ENCODE measurements at places on chromosomes 1 and 21.

DNA sequence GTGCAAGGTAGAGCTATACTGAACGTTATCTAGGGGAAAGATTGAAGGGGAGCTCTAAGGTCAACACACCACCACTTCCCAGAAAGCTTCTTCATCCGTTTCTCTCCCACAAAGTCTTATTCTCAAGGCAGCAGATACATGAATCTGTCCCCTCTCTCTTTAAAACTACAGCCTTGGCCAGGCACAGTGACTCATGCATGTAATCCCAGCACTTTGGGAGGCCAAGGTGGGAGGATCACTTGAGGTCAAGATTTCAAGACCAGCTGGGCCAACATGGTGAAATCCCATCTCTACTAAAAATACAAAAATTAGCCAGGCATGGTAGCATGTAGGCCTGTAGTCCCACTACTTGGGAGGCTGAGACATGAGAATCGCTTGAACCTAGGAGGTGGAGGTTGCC, 8.1 kb downstream of the CYP4X1 start:
- no peak for DNase-seq

DNA sequence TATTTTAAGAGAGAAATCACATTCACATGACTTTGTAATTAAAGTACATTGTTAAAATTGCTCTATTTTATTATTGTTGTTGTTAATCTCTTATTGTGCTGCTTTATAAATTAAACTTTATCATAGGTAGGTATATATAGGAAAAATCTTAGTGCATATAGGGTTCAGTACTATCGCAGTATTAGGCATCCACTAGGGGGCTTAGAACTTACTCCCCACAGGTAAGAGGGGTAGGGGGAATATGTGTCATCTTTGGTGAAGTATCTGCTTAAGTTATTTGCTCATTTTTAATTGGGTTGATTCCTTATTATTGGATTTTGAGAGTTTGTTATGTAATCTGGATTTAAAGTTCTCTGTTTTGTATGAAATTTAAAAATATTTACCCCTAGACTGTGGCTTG, 385.2 kb downstream of the DUSP10 start:
- DNase-seq, result no peak

GRCh38 chr1:48761411-48761810, 15.3 kb downstream of the BEND5 start:
- no peak for DNase-seq

DNA sequence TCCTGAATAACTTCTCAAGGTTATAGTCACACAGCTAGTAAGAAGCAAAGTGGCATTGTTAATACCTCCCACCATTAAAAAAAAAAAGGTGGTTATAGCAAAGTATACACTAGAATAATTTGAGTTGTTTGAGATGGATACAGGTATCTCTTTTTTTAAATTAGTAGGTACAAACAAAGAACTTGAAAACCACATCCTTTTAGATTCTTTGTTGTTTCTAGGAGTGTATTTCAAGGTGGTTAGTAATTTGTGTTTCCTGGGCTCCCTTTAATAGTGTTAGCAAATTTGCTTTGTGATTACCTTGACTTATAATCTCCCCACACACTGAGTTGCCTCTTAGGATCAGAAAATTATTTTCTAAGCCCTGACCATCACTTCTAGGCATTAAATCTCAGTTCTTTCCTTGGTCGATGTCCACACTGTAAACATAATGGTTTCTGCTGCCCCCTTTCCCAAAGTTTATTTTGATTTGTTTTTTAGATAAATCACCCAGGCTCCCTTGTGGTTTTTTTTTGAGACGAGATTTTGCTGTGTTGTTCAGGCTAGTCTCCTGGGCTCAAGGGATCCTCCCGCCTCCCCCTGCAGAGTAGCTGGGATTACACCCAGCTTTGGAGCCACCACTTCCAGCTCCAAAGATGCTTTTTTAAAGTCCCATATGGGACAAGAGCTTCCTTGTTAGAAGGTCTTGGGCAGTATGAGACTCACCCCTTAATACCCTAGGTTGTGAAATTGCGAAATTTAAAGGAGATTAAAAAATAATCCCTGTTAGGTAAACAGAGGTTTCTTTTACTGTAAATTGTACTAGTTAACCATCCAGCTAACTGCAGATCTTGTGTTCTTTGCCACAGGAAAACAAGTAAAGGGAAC, 6.2 kb downstream of the AKIRIN1 start:
- no peak for DNase-seq

GRCh38 chr1:198604975-198605374, 33.9 kb upstream of the PTPRC start:
- no peak for DNase-seq

DNA sequence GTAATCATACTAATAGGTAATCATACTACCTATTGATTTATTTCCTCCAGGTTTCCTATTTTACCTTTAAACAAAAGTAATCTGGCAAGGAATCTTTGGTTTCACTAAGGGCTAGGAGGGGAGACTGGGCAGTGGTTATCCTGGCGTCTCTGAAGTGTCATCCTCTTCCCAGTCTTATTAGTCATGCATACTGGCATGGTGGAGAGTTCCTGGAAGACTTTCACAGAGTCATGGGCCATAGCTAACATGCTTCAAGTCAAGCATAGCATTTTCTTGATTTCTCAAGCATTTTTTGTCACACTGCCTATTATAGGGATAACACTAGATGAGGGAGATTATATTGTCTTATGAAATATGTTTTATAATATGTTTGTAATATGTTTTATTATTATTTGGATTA, 64.0 kb upstream of the ASB17 start:
- no peak for DNase-seq

- DNase-seq, result no peak
Measured at GRCh38 chr1:160706526-160707235, 4.9 kb downstream of the CD48 start.

DNA sequence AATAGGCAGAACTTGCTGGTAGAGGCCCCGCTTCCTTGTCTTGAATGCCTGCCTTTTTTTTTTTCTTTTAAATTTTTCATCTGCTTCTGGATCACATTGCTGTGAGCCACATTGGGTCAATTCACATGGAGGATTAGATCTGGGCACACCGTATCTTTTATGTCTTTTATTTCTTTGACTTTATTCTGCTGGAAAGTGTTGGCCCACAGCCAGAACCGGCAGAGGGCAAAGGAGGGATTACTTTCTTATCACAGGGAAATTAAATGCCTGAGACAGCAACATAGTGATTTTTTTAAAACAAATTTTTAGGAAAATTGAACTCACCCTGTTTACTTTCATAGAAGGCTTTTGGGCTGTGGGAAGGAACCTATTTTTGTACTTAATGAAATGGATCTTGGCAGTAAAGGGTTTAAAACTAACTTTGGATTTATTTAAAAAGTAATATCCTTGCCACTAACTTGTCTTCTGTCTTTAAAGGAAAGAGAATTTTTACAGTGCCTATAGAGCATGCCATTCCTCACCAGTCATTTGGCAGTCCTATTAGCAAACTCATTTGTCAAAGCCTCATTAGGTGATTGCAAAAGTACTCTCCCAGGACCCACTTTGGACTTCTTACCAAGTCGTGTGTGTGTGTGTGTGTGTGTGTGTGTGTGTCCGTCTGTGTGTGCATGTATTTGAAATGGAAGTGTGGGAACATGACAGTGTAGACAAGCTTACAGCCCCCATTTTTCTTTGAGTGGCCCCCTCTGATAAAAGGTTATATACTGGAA, 68.4 kb downstream of the ST6GALNAC3 start:
- no peak for DNase-seq

DNA sequence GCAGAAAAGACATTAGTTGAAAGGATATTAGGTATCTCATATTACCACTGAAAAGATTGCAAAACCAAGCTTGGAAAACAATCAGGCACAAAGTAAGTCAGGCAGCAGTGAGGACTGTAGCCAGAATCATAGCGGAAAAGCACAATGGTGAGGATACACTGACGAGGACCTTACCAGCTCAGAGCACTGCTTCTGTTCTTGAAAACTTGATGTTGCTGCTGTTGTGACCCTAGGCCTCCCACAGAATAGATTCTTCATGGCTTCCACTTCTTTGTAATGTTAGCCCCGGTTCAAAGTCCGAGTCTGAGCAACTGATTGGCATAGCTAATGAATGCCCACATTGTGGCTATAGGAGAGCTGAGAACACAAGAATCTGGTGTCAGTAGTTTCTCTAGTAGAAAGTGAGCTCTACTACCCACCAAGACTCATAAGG, 45.2 kb upstream of the LRRC8C start:
- no peak for DNase-seq

GRCh38 chr1:167196166-167196565, 24.5 kb upstream of the POU2F1 start:
- DNase-seq, result no peak

GRCh38 chr1:55632058-55632457, 416.9 kb upstream of the USP24 start:
- DNase-seq, result no peak

DNA sequence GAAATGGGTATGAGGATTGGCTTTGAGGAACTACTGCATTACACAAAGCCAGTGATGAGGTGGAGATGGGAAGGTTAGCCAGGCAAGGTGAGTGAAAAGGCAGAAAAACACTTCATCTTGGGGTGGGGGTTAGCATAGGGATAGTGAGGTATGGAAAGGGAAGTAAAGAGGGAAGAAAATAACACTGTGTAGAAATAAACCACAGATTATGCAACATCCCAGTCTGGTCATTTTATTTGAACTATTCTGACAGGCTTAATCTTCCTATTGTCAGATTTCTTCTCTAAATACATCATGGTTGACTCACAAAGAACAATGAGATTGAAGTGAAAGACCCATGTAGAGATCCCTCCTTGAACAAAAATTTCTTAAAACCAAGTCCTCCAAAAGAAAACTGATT, 640.2 kb downstream of the PTPRC start:
- no peak for DNase-seq

DNA sequence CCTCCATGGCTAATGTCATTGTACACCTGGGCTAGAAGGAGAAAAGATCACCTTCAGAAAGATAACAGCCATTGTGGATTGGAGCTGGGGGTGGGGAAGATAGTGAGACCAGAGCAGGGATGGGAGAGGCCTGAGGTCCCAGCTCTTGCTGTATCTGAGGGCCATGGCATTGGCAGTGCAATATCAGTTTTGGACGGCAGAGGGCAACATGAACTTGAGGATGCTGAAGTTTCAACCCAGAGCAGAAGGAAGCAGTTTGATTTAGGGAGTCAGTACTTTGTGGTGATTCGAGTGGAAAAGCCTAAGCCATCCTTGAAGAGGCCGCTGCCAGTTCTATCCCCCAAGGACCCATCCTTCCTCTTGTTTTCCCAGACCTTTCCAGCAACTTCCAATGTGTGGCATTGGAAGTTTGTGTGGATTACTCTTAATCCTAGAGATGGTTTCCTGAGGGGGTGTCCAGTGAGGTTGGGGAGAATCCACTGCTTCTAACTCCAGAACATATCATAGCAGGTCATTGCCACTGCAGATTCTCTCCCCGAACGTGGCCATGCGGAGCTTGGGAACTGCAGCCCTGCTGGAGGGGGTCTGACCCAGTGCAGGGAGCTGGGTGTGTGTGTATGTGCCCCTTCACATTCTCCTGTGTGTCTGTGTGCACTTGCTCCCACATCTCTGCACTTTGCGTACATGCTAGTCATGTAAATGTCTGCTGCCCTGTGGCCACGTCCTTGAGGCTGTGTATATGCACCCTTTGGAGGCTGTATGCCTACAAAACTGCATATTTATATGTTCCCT, 24.1 kb downstream of the SLC26A9 start:
- peak; percentile 30 for DNase-seq

- no peak for DNase-seq
Measured at GRCh38 chr1:11504599-11504998, 25.6 kb downstream of the DISP3 start.

GRCh38 chr1:165928075-165928731, 100.8 kb downstream of the UCK2 start:
- peak; percentile 6 for DNase-seq

DNA sequence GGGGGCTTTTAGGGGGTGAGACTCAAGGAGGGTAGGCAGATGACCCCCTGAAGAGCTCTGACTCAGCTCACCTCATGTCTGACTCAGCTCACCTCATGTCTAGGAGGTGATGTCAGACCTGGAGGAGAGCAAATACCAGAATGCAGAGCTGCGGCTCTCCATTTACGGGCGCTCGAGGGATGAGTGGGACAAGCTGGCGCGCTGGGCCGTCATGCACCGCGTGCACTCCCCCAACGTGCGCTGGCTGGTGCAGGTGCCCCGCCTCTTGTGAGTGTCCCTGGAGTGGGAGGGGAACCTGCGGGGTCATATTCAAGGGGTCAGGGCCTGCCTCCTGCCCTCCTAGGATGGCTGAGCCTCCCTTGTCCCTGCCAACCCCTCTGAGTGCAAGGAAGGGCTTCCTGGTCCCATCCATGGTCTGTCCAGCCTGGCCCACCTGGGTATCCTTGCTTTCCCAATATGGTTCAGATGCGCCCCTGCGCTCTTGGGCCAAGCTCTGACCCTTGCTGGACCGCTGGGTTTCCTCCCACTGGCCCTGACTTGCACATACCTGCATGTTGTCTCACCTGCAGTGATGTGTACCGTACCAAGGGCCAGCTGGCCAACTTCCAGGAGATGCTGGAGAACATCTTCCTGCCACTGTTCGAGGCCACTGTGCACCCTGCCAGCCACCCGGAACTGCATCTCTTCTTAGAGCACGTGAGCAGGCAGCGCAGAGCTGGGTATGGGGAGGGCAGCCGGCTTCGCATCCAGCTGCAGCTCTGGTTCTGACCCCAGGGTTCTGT, 9.1 kb downstream of the AMPD2 start:
- DNase-seq, result no peak

DNA sequence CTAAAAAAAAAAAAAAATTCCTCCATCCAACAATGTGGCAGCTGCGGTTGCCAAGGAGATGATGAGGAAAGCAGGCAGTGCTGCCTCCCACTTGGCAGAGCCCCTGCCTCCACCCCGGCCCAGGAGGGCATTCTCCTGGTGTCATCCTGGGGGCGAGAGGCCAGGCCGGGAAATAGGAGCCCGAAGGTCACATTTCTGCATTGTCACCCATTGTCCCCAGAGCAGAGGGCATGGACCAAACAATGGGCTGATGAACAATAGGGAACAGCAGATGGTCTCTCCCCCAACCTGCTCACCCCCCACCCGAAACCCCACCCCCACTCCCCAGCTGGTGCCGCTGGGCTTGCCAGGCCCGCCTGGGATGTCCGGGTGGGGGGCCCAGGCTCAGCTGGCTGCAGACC, 37.3 kb downstream of the CAMK2N1 start:
- no peak for DNase-seq

DNA sequence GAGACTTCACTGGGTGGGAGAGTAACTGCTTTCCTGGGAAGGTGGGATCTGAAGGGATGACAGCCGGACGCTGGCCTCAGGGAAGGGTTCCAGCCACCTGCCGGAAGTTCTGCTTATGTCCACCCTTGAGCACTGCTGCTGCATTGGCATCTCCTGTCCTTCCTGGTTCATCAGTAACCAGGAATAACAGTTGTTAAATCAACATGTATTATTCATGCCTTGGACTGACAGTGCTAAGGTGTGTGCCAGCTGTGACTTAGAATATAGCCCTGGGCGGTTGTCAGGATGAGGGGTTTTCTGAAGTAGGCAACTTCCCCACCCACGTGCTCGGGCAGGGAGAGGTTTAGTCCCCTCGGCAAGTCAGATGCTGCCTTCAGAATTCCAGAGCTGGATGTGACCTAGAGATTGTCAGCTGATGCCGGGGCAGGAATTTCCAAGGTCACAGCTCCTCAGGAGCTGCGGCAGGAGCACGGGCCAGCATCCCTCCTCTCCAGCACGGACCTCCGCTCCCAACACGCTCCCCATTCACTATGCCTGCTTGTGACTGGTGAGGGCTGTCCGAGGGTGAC, 17.9 kb downstream of the CLDN14 start:
- DNase-seq, result no peak

- no peak for DNase-seq
Measured at GRCh38 chr1:29364101-29364678, 127.9 kb downstream of the PTPRU start.

All from activated T-helper 1 cell treated with anti-CD3 and anti-CD28 coated beads, Interleukin-2, amount 50 U/mL, for 16 hours (primary cell).